ENCODE measurements at places on chromosomes 4 and X. TPM values are rescaled to one million over a fixed set of nuclear protein-coding genes. Genes with fewer than 3 reads are reported as not detected.
A peak's percentile ranks its signal among the peaks of the same experiment; 100 is the strongest.

GRCh38 chr4:83362492-83363329 is 28.1 kb upstream of the HPSE start:
- peak; percentile 55 for DNase-seq
- H3K4me1 ChIP-seq: peaks cover 4% of the 10 kb centered on the region
- H3K36me3 ChIP-seq: no peaks in the 10 kb centered on the region
- no peak overlapping the region for H3K4me3 ChIP-seq

DNA sequence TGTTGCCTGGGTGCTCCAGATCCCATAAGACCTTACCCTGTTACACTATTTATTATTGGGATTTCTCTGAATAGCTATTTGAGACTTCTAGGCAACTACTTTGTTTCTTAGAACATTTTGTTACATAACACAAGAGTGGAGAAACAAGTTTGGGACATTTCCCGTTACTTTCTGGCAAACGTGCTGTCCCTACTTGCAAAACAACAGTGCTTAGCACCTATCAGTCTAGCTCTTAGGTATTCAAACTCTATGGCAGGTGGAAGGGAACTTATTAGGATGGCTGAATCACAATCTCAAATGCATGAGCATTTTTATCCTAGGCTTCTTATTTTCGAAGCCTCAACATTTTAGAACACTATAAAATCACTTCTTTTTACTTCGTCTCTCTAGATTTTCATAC is 613.6 kb downstream of the DMD start:
- H3K36me3 ChIP-seq: no peaks in the 10 kb centered on the region
- no peak for DNase-seq
- H3K4me1 ChIP-seq: no peaks in the 10 kb centered on the region
- H3K27me3 ChIP-seq: no peaks in the 10 kb centered on the region

DNA sequence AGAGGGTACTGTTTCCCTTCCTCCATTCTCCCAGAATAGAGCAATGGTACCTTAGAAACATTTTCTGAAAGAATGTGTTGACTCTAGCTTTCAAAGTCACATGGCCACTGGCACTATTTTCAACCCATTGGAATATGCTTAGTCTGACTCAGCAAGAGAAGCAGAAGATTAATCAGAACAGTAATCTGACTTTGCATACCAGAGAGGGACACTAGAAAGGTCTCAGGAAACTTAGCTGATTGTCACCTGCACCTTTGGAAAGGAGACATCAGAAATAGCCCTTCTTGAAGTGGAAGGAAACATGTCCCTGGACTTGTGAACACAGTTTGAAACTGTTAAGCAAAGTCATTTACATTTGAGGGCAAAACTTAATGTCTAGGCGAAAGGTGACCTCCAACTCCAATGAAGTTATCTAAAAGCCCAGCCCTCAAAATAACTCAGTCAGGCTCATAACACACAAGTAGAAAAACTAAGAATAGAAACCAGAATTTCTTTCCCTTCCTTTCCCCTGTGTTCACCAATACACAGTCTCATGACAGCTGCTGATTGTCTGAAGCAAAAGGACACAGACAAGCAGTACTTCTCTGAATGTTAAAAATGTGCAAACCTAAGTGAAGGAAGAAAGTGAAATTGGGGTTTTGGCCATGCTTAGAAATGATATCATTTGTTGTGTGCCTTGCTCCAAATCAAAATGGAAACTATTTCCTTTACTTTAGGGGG is 270.8 kb downstream of the GRIA3 start:
- H3K4me1 ChIP-seq: no peaks in the 10 kb centered on the region
- H3K4me3 ChIP-seq: no peak overlapping the region

DNA sequence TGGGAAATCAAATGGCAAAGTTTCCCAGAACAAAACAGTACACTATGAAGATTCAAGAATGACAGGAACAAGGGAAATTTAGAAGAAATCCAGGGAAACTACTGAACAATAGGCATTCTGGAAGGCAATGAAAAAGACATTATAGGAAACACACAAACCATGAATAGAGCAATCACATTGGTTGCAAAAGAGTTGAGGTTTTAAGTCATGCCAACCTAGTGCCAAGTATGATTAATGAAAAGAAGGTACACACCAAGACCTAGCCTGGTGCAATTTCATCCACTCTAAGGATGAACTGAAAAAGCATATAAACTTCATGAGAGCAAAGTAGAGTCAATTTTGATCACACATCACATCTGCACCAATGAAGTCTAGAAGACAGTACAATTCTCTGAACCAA is 326.9 kb downstream of the PDHA2 start:
- no peak for DNase-seq
- H3K36me3 ChIP-seq: no peaks in the 10 kb centered on the region
- no peak overlapping the region for H3K4me3 ChIP-seq
- H3K4me1 ChIP-seq: no peaks in the 10 kb centered on the region
- no peaks in the 10 kb centered on the region for H3K27me3 ChIP-seq

DNA sequence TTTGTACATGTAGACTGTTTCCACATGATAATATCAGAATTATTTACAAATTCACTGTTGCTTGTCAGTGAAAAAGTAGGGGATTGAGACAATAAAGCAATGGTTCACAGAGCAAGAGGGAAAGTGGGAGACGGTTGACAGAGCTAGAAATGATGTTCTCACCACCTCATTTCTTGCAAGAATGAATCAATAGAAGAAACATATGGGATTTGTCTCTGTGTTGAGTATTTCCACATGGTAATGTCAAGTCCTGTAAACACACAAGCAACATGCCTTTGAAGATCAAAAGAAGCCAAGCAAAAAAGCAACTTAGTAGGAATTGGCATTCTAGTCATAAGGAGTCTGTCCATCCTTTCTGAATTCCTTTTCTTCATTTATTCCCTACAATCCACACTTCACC is 1806.6 kb upstream of the AGA start:
- DNase-seq: no peak
- H3K4me3 ChIP-seq: no peak overlapping the region
- H3K36me3 ChIP-seq: no peaks in the 10 kb centered on the region
- H3K27ac ChIP-seq: no peak overlapping the region
- H3K4me1 ChIP-seq: no peaks in the 10 kb centered on the region
- H3K27me3 ChIP-seq: no peaks in the 10 kb centered on the region

- peak overlapping the region; percentile 68 for H3K4me3 ChIP-seq
- H3K36me3 ChIP-seq: no peaks in the 10 kb centered on the region
- H3K27ac ChIP-seq: no peak overlapping the region
- no peaks in the 10 kb centered on the region for H3K27me3 ChIP-seq
- DNase-seq: no peak
- no peaks in the 10 kb centered on the region for H3K4me1 ChIP-seq
These were observed 966 bp downstream of the TBC1D25 start for GRCh38 chrX:48540480-48540879.

GRCh38 chr4:128249787-128250668 is 37.6 kb downstream of the PGRMC2 start:
- H3K4me1 ChIP-seq: no peaks in the 10 kb centered on the region
- no peaks in the 10 kb centered on the region for H3K36me3 ChIP-seq
- no peak overlapping the region for H3K4me3 ChIP-seq
- H3K27ac ChIP-seq: no peak overlapping the region
- DNase-seq: no peak
- H3K27me3 ChIP-seq: no peaks in the 10 kb centered on the region

- DNase-seq: peak; percentile 97
- no peak overlapping the region for H3K27ac ChIP-seq
- no peak overlapping the region for H3K4me3 ChIP-seq
- no peaks in the 10 kb centered on the region for H3K27me3 ChIP-seq
These were observed 70.0 kb downstream of the EVC2 start for GRCh38 chr4:5638316-5638715.

DNA sequence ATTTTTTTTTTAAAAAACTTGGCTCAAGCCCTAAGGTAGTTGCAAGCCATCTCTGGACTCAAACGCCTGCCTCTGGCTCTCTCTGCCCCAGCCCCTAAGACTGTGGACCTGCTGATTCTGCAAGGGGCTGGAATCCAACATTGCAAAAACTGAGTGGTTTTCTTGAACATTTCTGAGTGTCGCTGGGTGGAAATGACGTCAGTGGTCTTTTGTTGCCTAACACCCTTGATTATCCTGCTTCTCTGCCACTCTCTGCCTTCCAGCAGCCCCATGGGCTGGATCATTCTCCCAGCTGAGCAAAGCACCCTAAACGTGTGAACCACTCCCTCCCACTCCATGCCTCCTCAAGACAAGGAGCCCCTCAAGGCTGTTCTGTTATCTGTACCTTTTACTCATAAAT is 16.6 kb downstream of the BST1 start:
- peaks cover 14% of the 10 kb centered on the region for H3K4me1 ChIP-seq
- peaks cover 2% of the 10 kb centered on the region for H3K36me3 ChIP-seq
- no peaks in the 10 kb centered on the region for H3K27me3 ChIP-seq
- peak; percentile 65 for DNase-seq

DNA sequence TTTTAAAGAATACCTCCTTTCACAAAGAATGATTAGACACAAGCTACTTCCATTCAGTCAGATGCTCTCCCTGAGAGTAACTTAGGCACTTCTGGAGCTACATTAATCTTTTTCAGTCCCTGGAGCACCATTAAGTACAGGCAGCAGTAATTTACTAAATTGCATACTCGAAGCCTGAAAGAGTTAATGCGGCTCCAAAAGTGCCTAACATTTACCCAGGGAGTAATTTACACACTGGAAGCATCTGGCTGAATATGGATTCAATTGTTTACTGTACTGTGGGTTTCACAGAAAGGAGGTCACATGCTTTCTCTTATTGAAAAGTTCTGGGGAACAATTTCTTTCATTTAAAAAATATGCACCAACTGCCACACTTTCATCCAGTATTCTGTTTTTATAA is 260.8 kb upstream of the TENM3 start:
- H3K4me3 ChIP-seq: no peak overlapping the region
- no peak for DNase-seq
- H3K4me1 ChIP-seq: no peaks in the 10 kb centered on the region
- no peaks in the 10 kb centered on the region for H3K27me3 ChIP-seq

Gene NAP1L2
- total RNA-seq: 3.6 TPM

Gene SMPX
- not detected for total RNA-seq

DNA sequence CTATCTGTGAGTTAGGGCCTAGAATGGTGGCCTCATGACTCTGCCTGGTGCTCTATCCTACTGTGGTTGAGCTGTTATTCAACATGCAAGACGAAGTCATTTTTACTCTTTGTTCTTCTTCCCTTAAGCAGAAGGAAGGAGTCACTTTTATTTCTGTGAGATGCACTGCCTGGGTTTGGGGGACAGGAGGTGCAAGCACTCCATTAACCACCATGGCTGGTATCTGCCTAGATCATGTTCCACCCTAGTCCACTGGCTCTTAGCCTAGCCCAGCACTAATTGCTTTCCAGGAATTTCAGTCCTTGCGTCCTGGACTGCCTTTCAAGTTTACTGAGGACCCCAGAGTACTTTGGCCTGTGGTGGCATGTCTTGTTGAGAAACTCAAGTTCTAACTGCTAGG is 1182.7 kb downstream of the FSTL5 start:
- no peaks in the 10 kb centered on the region for H3K4me1 ChIP-seq
- H3K27ac ChIP-seq: no peak overlapping the region
- no peak for DNase-seq
- H3K36me3 ChIP-seq: no peaks in the 10 kb centered on the region
- H3K27me3 ChIP-seq: no peaks in the 10 kb centered on the region
- H3K4me3 ChIP-seq: no peak overlapping the region

DNA sequence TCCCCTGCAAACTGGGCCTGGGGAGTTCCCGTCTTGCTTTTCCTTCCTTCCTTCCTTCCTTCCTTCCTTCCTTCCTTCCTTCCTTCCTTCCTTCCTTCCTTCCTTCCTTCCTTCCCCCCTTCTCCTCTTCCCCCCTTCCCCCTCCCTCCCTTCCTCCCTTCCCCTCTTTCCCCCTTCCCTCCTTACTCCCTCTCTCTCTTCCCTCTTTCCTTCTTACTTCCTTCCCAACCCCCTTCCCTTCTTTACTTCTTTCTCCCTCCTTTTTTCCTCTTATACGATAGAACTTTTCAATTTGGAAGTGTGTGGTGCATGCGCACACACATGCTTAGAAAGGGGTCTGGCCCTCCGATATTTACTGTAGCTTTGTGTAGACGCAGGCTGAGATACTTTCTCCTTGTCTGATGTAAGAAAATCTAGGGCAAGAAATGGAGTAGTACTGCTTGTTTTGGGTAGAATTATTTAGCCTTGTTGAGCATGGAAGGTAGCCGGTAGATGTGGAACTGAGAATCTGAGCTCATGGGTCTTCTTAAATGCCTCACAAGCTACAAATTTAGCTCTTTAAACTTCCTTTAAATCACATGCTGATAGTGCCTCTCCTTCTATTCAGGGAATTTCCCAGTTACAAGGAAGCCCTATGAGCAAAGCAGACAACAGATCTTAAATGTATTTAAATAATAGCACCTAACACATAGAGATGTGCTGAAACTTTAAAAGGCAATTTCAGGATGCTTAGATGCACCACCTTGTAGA is 189.6 kb downstream of the GPAT3 start:
- H3K27ac ChIP-seq: no peak overlapping the region
- DNase-seq: no peak
- no peak overlapping the region for H3K4me3 ChIP-seq
- H3K4me1 ChIP-seq: no peaks in the 10 kb centered on the region
- no peaks in the 10 kb centered on the region for H3K27me3 ChIP-seq

Gene HTN1
- total RNA-seq: not detected

Gene TEX13D
- not detected for total RNA-seq

DNA sequence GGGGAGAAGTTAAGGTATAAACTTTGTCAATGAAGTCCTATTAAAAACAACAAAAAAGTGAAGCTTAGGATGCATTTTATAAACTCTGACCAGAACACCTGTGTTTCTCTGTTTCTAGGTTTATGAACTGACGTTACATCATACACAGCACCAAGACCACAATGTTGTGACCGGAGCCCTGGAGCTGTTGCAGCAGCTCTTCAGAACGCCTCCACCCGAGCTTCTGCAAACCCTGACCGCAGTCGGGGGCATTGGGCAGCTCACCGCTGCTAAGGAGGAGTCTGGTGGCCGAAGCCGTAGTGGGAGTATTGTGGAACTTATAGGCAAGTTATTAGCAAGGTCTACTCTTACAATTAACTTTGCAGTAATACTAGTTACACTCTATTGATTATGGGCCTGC is 46.6 kb downstream of the HTT start:
- H3K36me3 ChIP-seq: peaks cover 13% of the 10 kb centered on the region
- no peak overlapping the region for H3K4me3 ChIP-seq
- no peak overlapping the region for H3K27ac ChIP-seq
- H3K4me1 ChIP-seq: peaks cover 9% of the 10 kb centered on the region
- DNase-seq: no peak

GRCh38 chrX:8413279-8413678 is 51.4 kb upstream of the VCX3B start:
- H3K4me3 ChIP-seq: no peak overlapping the region
- no peaks in the 10 kb centered on the region for H3K27me3 ChIP-seq
- peak; percentile 58 for DNase-seq
- no peaks in the 10 kb centered on the region for H3K36me3 ChIP-seq

- H3K27me3 ChIP-seq: no peaks in the 10 kb centered on the region
- H3K27ac ChIP-seq: no peak overlapping the region
- DNase-seq: peak; percentile 82
- H3K4me3 ChIP-seq: no peak overlapping the region
- no peaks in the 10 kb centered on the region for H3K4me1 ChIP-seq
These were observed 1911.4 kb downstream of the STIM2 start for GRCh38 chr4:28772066-28772465.

Gene PPAT
- 11.8 TPM for total RNA-seq
